NB4 (cell line): ENCODE measurements at places on chromosomes 5 and 9.
A peak's percentile ranks its signal among the peaks of the same experiment; 100 is the strongest.

- DNase-seq, result no peak
Measured at GRCh38 chr5:15023846-15024245, 152.3 kb upstream of the ANKH start.

- DNase-seq, result no peak
Measured at GRCh38 chr9:134196911-134197310, 32.5 kb upstream of the RNU6ATAC start.

DNA sequence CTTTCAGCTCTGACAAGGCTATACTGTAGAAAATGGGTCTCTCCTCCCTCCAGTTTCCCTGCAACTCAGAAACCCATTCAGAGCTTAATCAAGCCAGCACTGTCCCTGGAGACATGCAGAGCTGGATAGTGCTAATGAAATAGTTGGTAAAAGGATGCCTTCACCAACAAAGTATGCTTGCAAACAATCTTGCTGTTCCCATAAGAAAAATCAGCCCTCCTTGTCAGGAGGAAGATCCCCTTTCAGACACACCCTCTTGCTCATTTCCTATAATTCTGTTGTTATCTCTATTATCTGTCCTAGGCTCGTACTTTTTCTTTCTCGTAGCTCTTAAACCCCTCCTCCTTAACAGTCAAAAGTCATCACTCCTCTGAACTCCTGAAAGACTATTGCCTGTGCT lies 9.9 kb upstream of the OSMR start:
- no peak for DNase-seq

DNA sequence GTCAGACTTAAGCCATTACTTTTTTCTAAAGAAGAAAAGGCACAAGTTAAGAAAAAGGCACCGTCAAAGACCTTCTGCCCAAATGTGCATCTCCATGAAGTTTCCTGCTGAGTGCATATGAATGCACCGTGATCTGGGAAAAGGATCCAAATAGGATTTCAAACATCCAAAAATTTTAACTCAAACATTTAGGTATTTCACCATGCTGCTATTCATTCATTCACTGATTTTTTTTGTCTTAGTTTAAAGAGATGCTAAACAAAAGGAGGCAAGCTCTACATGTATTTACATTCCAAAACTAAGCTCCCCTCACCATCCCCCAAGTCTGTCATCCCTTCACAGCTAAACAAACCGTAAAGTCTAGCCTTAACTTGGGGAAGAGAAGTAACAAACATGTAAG lies 291.9 kb downstream of the ARL15 start:
- no peak for DNase-seq

GRCh38 chr9:70040376-70040903 lies 3.2 kb upstream of the MAMDC2 start:
- no peak for DNase-seq

- DNase-seq, result no peak
Measured at GRCh38 chr5:6333182-6333905, 45.0 kb downstream of the MED10 start.

DNA sequence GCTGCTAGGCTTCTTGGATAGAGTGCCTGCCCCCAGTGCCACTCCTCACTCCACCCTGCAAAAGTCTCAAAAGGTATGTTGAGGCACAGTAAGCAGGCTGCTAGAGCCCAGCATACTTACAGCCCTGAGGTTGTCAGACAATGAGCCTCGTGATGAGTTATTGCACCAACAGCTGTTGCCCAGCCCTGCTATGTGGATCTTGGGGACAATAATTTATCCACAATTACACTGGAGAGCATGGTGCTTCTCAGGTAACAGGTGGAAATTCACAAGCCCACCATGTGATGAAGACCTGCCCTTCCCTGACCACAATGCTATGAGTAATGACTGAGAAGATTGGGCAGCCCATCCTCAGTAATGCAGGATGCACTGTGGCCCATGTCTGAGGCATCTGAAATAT lies 36.5 kb downstream of the KCNIP1 start:
- DNase-seq, result no peak

DNA sequence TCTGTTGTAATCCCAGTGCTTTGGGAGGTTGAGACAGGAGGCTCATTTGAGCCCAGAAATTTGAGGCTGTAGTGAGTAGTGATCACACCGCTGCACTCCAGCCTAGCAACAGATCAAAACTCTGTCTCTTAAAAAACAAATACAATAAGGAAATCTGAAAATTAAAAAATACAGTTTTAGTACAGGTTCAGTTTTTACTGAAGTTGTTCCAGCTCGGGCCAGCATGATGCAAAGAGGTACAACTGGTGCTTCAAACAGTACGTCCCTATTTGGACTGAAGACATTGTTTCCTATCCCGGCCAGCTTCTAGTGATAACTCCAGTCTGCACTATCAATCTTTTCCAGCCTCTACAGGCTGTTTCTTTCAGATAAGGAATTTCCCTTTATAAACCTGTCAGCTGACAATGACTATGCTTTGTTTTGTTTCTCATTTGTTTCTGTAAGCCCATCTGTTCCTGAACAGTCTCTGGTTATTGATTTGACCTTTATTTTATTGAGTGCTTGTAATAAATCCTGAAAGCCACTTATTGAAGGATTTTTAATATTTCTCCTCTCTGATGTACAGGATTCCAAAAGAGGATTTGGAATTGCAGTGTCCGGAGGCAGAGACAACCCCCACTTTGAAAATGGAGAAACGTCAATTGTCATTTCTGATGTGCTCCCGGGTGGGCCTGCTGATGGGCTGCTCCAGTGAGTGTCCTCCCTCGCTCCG lies 41.9 kb downstream of the TJP2 start:
- no peak for DNase-seq

GRCh38 chr5:17186256-17186655 lies 31.2 kb upstream of the BASP1 start:
- no peak for DNase-seq

GRCh38 chr5:89885670-89886069 lies 523.9 kb downstream of the CETN3 start:
- DNase-seq, result no peak

DNA sequence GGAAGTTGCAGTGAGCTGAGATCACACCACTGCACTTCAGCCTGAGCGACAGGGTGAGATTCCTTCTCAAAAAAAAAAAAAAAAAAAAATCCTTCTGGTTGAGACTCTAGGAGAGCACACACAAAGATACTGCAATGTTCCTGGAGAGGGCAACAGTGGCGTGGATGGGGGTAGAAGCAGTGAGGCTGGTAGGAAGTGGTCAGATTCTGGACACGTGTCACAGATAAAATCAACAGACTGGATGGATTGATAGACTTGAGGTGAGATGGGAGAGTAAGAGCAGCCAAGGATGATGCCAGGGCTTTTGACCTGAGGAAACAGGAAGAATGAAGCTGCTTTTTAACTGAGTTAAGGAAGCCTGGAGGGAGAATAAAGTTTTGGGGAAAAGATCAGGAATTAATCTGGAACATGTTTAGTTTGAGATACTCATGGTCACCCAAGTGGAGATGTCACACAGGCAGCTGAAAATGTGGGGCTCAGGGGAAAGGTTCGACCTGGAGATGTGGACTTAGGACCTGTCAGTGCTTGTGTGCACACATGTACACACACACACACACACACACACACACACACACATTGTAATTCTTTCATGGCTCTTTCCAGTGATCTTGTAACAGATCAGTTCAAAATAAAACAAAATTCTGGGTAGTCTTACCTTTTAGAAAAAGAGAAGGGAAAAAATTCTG lies 88.1 kb downstream of the FANCC start:
- no peak for DNase-seq

DNA sequence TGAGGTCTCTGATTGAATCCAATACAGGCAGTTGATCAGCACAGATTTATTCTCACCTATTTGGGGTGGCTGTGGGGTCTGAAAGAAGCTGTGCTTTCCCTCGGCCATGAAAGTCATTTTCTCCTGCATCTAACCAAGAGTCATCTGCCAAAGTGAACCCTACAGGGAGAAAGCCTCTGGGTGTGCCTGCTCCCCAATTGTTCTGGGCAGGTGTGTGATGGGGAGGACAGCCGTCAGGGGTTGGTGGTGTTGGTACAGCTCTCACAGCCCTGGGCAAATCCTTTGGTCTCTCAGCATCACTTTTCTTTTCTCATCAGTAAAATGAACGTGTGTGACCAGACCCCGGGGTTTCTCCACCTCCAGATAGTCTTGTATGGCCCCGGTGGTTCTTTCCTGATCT lies 2.5 kb downstream of the PHF2 start:
- no peak for DNase-seq

DNA sequence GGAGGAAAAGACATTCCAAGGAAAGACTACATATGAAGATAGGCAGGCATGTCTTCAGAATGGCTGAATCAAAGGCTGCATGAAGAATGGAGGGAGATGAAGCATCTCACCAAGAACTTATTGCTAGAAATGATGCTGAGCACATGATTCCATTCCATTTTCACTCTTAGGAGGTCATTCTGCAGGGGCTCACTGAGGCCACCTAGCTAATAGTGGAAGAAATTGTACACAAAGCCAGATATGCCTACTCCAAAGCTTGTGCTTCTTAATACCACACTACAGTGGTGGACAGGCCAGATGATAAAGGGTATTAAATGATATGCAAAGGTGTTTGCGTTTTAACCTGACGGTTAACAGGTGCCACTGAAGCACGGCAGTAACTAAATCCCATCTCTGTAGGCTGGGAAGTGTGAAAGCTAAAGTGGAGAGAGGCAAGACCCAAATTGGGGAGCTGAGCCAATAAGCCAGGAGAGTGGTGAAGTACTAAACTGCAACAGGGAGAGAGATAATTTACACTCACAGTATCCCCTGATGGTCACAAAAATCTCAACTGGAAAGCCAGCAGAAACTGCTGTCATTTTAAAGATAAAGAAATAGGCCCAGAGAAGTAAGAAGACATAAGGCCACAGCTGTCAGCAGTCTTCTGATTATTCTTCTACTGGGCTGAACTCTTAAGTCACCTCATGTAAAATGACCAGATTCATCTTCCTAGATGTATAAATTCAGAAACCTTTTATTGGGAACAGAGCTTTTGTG lies 14.6 kb downstream of the NDUFA8 start:
- DNase-seq, result peak; percentile 28

DNA sequence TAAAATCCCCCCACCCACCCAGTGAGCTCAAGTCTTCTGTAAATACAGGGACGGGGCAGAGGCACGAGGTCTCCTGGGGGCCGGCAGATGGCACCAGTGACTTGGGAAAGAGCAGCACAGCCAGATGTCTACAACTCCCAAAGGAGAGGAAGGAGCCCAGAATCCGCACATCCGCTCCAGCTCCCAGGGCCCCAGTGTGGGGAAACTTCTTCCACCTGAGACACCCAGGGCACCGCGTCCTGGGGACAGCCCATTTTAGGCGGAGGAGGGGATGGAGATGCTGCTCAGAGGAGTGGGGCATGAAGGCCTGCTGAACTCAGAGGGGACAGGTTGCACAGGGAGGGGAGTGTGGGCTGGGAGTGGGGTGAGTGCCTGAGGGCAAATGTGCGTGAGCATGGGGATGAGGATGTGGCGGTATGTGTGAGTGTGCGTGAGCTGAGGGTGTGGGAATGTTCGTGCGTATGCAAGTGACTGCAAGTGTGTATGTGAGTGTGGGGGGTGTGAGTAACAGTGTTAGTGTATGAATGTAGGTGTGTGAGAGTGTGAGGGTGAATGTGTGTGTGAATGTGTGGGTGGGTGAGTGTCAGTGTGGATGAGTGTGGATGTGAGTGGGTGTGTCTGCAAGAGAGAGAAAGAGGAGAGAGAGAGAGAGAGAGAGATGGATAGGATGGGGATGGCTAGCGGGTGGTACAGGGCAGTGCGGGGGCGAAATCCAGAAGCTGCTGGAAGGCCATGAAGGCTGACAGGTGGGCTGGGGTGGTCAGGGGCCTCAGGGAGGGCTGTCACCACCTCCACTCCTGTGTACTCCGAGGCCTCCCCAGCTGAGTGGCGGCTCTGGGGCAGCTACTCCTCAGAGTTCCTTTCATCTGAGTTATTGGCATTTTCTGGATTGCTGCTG lies 63.5 kb downstream of the DUSP1 start:
- DNase-seq, result peak; percentile 72

GRCh38 chr9:21392270-21392669 lies 7.1 kb upstream of the IFNA2 start:
- DNase-seq, result peak; percentile 65

GRCh38 chr9:88809355-88810161 lies 181.7 kb upstream of the S1PR3 start:
- DNase-seq, result no peak

- no peak for DNase-seq
Measured at GRCh38 chr9:93235300-93235960, 51.5 kb downstream of the WNK2 start.

DNA sequence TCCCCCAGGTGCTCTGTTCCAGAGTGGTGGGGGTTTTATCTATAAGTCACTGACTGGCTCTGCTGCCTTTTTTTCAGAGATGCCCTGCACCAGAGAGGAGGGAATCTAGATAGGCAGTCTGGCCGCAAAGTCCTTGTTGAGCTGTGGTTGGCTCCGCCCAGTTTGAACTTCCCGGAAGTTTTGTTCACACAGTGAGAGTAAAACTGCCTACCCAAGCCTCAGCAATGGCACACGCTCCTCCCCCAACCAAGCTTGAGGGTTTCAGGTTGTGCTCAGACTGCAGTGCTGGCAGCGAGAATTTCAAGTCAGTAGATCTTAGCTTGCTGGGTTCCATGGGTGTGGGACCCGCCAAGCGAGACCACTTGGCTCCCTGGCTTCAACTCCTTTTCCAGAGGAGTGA lies 1428.6 kb downstream of the MAT2B start:
- no peak for DNase-seq

GRCh38 chr5:114210662-114211061 lies 151.2 kb upstream of the KCNN2 start:
- DNase-seq, result no peak

DNA sequence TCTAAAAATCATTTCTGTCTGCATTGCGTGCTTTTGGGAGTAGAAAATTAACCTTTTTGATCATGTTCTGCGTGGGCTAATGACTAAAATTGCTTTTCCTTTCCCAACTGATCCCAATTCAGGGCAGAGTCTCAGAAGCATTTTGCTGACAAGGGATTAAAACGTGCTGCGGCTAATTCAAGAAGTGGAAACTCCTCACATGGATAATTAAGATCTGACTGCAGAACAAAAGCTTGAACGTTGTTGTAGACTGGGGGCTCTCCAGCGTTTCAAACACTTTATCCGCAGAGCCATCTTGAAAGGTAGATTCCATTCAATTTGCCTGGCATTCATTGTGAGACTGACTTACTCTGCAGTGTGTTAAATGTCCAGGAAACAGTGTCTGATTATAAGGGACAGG lies 485.3 kb upstream of the DMAC1 start:
- no peak for DNase-seq

GRCh38 chr5:14569948-14570691 lies 11.5 kb upstream of the OTULINL start:
- no peak for DNase-seq
